ENCODE measurements at places on chromosomes 1 and 21.

GRCh38 chr1:224734261-224734935, 118.3 kb downstream of the CNIH3 start:
- no peak for DNase-seq

DNA sequence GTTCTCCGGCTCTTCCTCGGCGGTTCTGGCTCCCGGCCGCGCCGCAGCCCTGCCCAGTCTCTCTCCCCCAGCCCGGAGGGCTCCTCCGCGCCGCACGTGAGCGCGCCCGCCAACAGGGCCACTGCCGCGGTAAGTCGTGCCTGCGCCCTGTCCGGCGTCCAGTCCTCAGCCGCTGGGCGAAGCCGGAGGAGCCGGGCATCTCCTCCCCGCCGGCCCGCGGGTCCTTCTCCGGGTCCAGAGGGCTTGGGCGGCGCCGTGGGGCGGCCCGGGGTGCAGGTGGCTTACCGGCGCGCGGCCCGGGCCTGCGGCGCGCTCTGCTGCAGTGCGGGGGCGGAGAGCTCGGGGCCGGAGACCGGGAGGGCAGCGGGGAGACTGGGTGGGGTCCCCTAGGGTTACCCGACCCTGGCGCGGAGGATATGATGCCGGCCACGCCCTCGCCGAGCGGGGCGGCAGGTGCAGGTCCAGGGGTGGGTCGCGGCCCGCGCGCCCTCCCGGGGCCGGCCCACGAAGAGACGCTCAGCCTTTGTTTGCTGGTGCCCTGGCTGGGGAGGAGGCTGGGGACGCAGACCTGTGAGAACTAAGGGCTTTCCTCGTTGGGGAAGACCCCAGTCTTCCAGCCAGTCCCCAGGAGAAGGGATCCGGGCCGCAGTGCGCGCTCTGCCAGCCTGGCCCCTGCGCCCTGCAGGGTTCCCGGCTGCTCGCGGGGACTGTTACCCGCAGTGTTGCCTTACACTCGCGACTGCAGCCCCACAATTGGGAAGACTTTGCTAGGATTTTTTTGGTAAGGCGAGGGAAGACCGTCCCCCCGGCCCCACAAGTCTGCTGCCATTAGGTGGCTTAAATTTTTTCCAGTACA, at the start of gene DOP1B:
Gene DOP1B (plus strand): TSS at position 10 of the 856 bp plus-strand sequence. CDS start 7,910 bp downstream, outside the sequence.
- peak; percentile 34 for DNase-seq

- DNase-seq: no peak
Observed at GRCh38 chr1:115874904-115875303, 34.0 kb upstream of the NHLH2 start.

DNA sequence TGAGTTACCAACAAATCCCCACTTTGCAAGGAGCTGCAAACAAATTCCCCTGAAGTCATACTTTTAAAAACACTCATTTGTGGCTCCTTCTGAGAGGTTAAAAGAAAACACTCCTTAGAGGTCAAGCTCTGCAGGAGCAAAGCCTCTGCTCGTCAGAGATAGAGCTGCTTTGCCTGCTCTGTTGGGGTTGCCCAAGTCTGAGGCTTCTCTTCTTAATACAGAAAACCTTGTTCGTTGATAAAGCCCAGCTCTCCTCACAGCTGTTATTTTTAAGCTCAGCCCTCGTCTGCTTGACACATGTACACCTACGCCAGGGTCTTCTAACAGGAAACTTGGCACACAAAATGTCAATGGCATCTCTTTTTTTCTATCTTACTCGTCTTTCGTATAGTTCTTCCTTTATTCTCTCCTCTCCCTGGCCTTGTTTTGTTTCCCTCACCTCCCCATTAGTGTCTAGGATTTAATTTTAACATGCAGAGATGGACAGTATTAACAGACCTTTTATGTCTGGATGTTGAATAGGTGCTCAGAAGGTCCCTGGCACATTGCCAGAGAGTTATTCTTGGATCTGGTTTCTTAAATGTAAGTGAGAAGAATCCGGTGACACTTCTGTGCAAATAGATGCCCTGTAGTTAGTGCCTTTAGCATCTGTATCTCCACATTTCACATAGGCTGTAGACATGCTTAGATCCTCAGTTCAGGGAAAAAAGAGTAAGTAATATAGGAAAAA, 86.0 kb downstream of the LRRC53 start:
- no peak for DNase-seq

DNA sequence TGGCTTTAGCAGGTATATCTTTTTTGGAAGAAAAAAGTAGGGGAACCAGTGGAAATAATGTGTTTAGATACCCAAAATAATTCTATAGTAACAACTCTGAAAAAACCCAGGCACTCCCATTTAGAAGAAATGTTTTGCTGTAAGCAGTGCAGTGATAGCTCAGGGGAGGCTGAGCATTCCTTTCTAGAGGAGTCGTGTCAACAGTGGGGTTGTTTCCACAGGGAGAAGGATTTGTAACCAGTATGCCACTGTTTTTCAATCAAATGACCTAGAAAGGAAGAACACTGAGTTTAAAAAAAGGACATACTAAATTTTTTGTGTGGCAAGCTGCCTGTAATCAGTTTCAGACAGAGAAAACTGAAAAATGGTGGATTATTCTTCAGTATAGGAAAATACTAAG, 2.4 kb downstream of the PGD start:
- no peak for DNase-seq
